ENCODE measurements at places on chromosomes 13 and 19. TPM values are rescaled to one million over a fixed set of nuclear protein-coding genes. Genes with fewer than 3 reads are reported as not detected.

The ATP12A gene
- total RNA-seq, result 23.6 TPM

GRCh38 chr13:103354171-103354570 is 288.0 kb upstream of the SLC10A2 start:
- no peak overlapping the region for H3K27ac ChIP-seq
- H3K4me1 ChIP-seq, result peaks cover 24% of the 10 kb centered on the region
- no peaks in the 10 kb centered on the region for H3K36me3 ChIP-seq
- H3K27me3 ChIP-seq, result peaks cover 14% of the 10 kb centered on the region
- DNase-seq, result no peak

DNA sequence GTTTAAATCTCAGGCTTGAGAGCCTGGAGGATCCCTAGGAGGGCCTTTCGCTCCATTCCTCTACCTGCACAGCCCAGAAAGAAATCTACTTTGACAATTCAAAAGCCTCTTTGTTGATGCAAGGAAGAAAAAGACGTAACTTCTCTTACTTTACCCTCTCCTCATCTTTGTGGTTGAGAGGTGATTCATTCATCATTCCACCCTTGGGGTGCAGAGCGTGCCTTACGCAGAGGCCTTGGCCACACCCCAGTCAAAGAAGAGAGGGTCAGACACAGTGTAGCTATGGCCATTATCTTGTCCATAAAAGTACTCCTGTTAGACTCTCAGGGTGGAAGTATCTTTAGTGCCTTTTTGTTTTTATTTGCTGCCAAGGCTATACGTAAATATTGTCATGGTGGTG is 184.0 kb downstream of the IRS2 start:
- H3K27ac ChIP-seq, result no peak overlapping the region
- H3K4me1 ChIP-seq, result no peaks in the 10 kb centered on the region
- no peak overlapping the region for H3K4me3 ChIP-seq

DNA sequence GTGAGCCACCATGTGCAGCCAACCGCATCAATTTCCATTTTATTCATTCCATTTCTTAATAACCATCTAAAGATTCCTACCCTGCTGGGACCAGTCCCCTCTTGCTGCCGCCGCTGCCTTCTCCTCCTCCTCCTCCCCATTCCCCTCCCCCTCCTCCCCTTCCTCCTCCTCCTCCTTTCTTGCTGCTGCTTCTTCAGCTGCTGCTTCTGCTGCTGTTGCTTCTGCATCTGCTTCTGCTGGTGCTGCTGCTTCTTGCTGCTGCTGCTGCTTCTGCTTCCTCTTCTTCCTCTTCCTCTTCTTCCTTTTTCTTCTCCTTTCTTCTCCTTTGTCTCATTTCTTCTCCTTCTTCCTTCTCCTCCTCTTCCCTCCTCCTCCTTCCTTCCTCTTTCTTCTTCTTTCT is 20.0 kb upstream of the SPRYD7 start:
- peaks cover 17% of the 10 kb centered on the region for H3K36me3 ChIP-seq
- H3K4me3 ChIP-seq, result no peak overlapping the region
- H3K27ac ChIP-seq, result no peak overlapping the region
- H3K4me1 ChIP-seq, result no peaks in the 10 kb centered on the region
- H3K27me3 ChIP-seq, result no peaks in the 10 kb centered on the region

DNA sequence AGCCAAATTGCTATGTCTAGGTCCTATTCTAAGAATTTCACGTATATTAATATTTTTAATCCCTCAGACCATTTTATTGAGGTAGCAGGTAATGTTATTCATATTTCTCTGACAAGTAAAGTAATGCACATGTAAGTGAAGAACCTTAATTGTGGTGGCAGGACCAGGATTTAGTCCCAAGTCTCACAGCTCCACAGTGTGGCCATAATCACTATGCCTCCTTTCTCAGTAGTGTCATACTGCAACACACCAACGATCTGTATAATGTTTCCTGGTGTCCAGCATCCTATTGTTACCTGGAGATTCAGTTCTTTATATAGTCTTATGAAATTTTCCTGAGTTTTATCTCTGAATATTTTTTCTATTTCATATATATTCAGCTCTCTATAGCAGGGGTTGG is 340.3 kb downstream of the OLFM4 start:
- H3K4me1 ChIP-seq, result no peaks in the 10 kb centered on the region
- H3K27ac ChIP-seq, result no peak overlapping the region
- no peak overlapping the region for H3K4me3 ChIP-seq
- no peak for DNase-seq

DNA sequence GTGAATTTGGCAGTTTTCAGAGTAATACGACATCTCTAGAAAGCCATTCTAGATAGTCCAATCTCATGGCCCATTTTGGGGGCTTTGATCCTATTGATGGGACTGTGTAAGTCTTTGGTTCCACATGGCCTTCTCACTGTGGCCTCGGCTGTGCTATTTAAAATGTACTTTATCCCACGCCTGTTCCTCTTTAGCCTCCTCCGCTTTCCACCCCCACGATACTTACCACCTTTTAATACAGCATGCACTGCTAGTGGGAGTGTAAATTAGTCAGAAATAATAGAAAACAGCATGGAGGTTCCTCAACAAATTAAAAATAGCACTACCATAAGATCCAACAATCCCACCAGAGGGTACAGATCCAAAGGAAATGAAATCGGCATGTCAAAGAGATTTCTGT is 28.3 kb upstream of the CEBPG start:
- H3K4me3 ChIP-seq, result no peak overlapping the region
- H3K27ac ChIP-seq, result no peak overlapping the region
- peaks cover 9% of the 10 kb centered on the region for H3K4me1 ChIP-seq
- H3K36me3 ChIP-seq, result no peaks in the 10 kb centered on the region

The TTC9B gene
- 0.48 TPM for total RNA-seq

GRCh38 chr13:60335531-60335930 is 61.5 kb upstream of the TDRD3 start:
- H3K27me3 ChIP-seq, result no peaks in the 10 kb centered on the region
- no peak for DNase-seq
- H3K27ac ChIP-seq, result no peak overlapping the region
- H3K36me3 ChIP-seq, result no peaks in the 10 kb centered on the region

- peaks cover 3% of the 10 kb centered on the region for H3K4me1 ChIP-seq
- H3K36me3 ChIP-seq, result peaks cover 5% of the 10 kb centered on the region
- H3K27me3 ChIP-seq, result no peaks in the 10 kb centered on the region
- DNase-seq, result no peak
Measured at GRCh38 chr19:6412447-6413091, 12.0 kb downstream of the KHSRP start.

DNA sequence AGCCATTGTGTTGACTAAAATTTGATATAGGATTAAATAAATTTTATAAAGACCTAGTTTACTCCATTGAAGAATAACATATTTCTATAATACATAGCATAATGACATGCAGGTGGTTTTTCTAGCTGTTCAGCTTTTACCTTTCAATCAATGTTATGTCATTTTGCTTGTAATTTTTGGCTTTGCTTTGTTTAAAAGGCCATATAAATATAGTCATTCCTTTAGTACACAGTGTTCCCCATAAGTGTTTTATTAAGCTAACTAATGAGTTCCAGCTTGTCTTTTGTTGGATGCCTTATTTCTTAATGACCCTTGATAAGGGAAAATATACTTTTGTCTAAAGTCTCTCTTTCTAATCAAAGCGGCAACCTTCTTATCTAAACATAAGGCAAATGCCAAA is 906.3 kb upstream of the GPC6 start:
- no peaks in the 10 kb centered on the region for H3K27me3 ChIP-seq
- H3K36me3 ChIP-seq, result no peaks in the 10 kb centered on the region
- H3K4me1 ChIP-seq, result peaks cover 3% of the 10 kb centered on the region

The PGLYRP2 gene
- total RNA-seq, result not detected

DNA sequence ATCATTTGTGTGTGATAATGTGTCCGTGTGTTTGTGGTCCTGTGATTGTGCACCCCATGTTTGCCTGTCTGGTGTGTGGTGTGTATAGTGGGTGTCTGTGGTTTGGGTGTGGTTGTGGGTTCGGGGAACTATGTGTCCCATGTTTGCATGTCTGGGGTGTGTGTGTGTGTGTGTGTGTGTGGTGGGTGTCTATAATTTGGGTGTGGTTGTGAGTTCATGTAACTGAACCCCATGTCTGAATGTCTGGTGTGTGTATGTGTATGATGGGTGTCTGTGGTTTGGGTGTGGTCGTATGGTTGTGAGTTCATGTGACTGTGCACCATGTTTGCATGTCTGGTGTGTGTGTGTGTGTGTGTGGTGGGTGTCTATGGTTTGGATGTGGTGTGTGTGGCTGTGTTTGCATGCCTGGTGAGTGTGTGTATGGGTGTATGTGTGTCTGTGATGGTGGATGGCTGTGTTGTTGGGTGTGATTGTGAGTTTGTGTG is 11.1 kb upstream of the NFIX start:
- H3K27me3 ChIP-seq, result peaks cover 38% of the 10 kb centered on the region
- no peaks in the 10 kb centered on the region for H3K36me3 ChIP-seq
- DNase-seq, result no peak
- no peak overlapping the region for H3K4me3 ChIP-seq
- H3K27ac ChIP-seq, result no peak overlapping the region
- peaks cover 11% of the 10 kb centered on the region for H3K4me1 ChIP-seq

DNA sequence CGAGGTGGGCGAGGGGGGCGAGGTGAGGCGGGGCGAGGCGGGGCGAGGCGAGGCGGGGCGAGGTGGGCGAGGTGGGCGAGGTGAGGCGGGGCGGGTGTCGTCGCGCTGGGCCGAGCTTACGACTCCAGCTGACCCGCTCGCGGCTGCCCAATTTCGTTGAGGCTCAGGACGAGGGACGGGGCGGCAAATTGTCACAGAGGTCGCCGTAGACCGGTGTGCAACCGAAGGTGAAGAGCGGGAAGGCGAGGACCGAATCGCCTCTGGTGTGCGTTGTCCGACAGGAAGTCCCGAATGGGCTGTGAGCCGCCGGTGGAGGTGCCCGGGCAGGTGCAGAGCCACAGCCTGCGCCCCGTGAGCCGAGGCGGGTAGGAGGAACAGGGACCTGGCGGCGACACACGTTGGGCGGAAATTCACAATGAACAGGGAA is at the start of gene LACC1:
Gene LACC1, plus strand, starts transcription at position 150 of the 427 bp plus-strand sequence. CDS start 1,082 bp downstream, outside the sequence.
- H3K27me3 ChIP-seq, result peaks cover 22% of the 10 kb centered on the region
- peaks cover 12% of the 10 kb centered on the region for H3K4me1 ChIP-seq
- peak within 1 kb of the TSS; percentile 94 for H3K4me3 ChIP-seq
- no peaks in the 10 kb centered on the region for H3K36me3 ChIP-seq
- peak within 1 kb of the TSS; percentile 82 for H3K27ac ChIP-seq

Measured in type B pancreatic cell (in vitro differentiated cells).